ENCODE measurements at places on chromosomes 5 and 9. TPM values are rescaled to one million over a fixed set of nuclear protein-coding genes. Genes with fewer than 3 reads are reported as not detected.

Gene PCDHB13
- 0.22 TPM for total RNA-seq

Gene ITK
- total RNA-seq = 0.37 TPM

DNA sequence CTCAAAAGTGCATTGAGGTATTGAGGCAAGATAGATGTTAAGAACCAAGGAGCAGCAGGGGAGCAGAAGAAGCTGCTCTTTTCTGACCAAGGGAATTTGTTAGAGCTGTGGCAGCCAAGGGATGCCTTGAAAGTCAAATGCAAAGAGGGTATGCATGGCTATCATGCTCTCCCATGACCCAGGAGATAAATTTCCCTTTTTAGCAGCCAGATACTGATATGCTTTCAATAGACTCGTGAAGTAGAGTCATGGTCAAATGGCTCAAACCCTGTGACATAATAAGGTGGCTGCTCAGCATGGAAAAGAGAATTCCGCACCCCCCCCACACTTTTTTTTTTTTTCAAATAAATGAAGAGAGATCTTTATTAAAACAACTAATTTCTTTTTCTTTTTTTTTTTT lies 180.9 kb upstream of the ACTBL2 start:
- DNase-seq = no peak

Gene GDA
- 49.4 TPM for total RNA-seq

DNA sequence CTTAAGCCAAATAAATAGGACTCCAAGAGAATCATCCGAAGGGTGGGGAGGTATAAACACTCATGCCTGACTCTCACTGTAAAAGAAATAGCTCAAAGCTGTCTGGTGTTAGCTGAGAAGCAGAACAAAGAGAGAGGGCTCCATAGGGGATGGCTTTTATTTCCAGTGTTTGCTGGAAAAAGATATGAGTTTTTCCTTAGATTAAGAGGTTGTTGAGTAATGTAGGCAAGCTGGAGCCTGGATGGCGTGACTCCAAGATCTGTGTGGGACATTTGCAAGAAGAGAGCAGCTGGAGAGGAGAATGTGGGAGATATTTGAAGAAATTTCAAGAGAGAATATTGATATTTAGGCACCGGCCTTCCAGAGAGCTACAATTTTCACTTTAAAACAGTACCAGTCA lies 793.7 kb upstream of the RGMB start:
- DNase-seq = no peak

Gene RNF44
- total RNA-seq = 58.4 TPM

GRCh38 chr9:106886111-106887046 lies 23.4 kb downstream of the ZNF462 start:
- no peak for DNase-seq

DNA sequence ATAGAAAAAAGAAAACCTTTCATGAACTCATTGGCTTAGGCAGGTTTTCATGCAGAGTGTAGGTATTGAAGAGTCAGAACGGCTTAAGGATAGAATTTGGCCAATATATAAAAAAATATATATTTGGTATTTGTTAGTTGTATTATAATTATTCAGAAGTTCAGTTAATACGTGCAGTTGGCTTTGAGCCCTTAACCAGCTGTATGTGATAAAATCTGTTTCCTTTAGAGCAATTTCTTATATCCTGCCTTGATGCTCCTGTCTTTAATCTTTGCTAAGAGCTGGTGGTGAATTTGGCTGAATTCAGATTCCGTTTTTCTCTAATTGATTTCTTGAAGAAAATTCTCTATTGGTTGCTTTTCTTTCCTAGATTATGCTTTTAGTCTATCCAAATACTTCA lies 3.7 kb downstream of the ANXA1 start:
- no peak for DNase-seq

Gene CER1
- total RNA-seq = not detected

Gene KIF12
- 6.4 TPM for total RNA-seq
